ENCODE measurements at places on chromosomes 7 and 10.

DNA sequence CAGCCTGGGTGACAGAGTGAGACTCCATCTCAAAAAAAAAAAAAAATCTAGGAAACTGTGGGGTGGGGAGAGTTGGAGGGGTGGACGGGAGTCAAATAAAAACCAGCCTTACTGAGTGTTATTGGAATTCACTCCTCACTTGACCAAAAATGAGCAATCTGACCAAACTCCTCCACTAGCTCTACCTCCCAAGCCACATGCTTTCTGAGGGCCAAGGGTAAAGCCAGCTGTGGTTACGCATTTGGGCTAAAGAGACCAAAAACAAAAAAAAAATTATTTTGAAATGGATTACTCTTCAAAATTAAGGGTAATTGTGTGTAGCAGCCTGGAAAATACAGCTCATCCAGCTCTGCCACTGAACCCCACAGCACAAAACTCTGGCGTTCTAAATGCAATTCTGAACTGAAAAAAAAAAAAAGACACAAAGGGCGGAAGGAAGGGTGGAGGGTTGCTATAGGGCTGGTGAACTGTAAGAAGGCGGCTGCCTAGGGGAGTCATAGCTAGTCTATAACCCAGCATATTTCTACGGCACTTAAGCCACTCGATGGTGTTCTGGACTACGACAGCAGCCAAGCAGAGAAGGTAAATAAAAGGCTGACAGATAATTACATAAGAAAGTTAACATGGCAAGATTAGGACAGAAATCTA is 7.8 kb downstream of the ELMO1 start:
- DNase-seq: no peak

DNA sequence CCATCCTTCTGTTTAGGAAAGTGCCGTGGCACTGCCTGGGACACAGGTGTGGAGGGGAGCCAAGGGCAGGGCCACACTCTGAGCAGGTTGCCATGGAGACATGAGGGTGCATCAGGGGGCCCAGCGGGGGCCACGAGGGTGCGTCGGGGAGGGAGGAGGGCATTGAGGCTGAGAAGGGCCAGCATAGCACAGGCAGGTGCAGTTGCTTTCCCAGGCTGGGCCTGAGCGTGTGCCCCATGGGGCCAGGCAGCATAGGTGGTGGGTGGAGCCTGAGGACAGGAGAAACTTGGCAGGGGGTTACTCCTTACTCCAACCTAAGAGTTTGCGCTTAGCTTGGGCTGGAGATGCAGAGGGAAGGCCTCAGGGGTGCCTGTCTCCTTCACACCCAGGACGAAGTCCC is 15.2 kb downstream of the YKT6 start:
- DNase-seq: no peak

GRCh38 chr10:86592413-86592812 is 61.9 kb upstream of the OPN4 start:
- DNase-seq: no peak

GRCh38 chr10:11143242-11143641 is 125.6 kb downstream of the CELF2 start:
- DNase-seq: no peak

GRCh38 chr10:28111712-28112111 is 112.8 kb upstream of the ODAD2 start:
- DNase-seq: peak; percentile 57

DNA sequence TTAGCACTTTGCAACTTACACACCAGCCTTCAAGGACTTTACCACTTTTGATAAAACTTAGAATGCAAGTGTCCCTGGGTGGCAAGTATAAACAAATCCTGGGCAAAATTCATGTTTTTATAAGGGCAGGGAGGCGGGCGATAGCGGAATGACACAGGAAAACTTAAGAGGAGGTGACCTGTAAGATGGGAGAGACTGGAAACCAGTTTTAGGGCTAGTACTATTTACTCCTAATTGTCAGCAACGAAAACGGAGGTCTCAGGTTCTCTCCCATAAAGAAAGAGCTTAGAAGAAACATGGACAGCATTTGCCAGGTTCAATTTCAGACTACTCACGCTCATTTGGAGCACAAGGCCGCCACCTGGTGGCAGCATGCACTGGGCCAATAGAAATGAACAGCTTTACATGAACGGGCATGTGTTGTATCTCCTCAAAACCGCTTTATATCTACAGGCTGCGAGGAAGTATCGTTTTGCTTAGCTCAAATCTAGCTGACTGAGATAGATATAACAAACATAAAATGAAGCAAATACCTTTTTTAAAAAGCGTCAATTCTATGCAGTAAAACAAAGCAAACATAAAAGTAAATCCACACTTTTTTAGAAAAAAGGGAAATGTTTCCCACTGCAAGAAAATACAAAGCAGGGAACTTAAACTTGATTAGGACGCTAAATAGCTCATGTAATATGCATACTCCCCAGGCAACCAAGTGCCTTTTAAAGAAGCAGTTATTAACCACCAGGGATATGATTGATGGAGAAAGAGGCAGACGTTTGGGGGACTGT is 37.6 kb upstream of the SVOPL start:
- DNase-seq: peak; percentile 79

DNA sequence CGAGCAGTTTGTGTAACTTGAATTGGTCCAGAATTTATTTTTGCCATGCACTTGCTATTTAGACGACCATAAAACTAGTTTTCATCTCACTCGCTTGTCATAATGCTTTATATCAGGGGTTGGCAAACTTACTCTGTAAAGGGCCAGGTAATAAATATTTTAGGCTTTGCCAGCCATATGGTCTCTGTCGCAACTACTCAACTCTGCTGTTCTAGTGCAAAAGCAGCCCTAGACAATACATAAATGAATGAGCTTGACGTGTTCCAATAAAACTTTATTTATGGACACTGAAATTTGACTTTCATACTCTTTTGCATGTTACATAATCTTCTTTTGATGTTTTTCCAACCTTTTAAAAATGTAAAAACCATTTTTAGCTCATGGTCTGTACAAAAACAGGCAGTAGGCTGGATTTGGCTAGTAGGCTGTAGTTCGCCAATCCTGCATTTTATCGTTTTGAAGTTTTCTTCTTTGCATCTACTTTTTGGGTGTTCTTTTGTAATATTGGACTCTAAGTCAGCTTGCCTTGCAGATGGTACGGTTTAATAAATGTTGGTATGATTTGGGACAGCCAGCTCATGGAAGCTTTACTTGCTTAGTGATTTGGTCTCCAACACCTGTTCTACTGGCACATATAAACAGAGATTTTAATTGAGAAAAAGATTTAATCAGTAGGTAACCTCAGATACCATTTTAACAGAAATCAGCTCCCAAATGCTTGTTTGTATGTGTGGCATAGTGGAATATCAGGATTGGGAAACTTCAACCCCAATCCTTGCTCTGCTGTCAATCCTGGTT is 25.6 kb downstream of the SND1 start:
- DNase-seq: no peak

DNA sequence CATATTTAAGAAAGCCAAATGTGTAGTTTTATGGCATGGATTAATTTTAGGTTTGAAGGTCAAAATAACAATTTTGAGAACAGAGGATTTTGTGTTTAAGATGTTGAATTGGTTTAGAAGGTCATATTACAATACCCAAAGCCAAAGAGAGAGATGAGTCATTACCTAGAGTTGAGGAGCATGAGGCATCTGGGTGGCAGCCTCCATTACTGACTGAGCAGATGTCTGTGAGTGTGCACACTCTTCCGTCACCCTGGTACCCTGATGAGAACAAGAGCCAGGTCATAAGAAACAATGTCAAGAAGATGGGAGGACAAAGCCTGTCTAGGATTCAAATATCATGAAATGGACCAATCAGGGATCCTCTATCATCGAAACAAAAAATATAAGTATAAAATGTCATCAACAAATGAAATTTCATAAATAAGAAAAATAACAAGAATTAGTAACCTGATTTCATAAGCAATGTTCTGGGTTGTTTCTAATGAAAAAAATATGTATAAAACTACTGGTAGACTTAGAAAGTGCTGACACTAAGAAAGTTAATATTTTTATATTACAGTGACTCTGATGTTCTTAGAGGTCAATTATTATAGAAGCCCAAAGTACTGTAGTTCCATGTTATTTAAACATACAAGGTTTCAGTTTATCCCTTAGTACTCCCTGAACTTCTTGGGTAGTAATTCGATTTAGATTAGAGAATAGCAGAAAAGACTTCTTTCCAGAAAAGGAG is 20.0 kb downstream of the CUBN start:
- DNase-seq: peak; percentile 93

DNA sequence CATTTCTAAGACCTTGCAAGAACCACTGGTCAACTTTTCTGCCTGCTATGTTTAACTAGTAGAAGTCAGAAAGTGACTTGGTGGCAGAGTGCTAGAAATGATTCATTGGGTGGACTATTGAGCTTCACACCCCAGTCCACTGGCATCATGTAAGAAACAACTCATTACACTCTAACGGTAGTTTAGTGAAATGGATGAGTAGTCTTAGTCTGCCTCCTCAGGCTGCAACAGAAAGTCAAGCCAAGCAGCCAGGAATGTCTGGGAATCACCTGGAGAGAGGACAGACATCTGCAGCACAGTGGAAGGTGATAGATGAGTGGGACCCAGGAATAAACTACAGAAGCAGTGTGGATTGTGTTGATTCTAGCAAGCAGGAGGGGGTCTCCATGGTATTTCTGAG is 125.4 kb downstream of the AUTS2 start:
- peak; percentile 3 for DNase-seq

GRCh38 chr10:14806318-14806717 is 31.5 kb downstream of the CDNF start:
- no peak for DNase-seq

DNA sequence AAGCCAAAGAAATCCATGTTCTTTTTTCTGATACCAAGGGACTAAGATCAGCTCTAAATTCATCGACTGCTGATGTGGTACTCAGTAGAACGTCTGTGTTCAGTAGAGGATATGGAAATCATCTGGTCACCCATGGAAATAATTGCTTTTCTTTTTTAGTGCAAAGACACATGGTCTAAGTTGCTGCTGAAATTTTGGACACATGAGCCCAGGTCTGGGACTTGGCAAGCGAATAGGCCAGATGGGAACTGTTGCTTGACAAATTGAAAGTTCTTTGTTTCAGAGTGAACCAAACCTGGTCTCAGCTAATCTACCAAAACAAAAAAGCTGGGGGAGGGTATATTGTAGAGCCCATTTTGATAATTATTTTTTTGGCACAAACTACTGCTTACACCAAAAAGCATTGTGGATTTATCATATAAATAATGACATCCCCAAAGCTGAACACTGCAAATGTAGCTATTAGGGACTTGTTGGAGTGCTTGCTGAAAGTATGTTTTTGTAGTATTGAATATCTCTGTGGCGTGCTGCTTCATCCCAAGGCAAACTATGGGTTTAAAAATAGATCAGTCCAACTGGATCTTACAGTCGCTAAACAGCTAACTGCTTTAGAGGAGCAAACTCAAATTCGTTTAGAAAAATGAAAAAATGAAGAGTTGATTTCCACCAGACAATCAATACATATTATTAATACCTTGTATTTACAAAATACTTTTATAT is 144.7 kb downstream of the TRIL start:
- peak; percentile 11 for DNase-seq

DNA sequence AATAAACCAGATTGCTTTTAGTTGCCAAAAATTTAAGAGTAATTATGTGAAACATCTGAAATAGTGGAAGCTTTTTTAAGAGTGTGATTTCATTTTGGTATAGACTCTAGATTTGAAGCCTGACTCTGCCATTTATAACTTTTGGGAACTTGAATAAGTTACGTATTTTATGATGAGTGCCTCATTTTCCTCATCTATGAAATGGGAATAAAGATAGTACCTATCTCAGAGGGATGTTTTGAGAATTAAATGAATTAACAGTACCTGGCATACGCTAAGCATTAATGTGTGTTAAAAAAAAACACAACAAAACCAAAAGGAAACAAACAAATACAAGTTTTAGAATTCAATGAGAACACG is 12.9 kb downstream of the PRKAR2B start:
- DNase-seq: no peak

DNA sequence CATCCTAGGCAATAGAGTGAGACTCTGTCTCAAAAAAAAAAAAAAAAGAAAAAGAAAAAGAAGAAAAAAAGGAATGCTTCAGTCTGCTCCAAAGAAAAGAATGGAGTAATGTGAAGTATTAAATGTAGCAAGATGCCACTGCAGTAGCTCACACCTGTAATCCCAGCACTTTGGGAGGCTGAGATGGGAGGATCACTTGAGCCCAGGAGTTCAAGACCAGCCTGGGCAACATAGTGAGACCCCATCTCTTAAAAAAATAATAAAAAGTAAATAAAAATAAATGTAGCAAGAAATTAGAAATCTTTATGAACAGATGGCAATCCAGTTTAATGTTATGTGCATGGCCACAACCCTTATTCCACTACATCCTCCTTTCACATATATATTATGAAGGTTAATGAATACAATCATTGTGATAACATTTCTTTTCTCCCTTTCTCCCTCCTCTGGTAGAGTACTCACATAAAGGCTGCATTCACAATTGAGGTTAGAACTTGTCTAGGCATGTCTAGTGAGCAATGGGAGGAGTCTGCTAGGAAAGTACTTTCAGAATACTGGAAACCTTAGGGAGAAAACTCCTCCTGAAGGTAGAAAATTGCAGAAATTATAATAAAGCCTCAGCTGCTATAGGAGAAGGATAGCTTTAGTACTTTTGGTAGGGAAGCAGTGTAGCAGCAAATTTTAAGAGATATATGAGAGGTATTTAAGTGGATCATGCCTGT is 20.4 kb downstream of the KLLN start:
- peak; percentile 82 for DNase-seq

- DNase-seq: no peak
Measured at GRCh38 chr10:99850767-99851340, 68.4 kb downstream of the ABCC2 start.

DNA sequence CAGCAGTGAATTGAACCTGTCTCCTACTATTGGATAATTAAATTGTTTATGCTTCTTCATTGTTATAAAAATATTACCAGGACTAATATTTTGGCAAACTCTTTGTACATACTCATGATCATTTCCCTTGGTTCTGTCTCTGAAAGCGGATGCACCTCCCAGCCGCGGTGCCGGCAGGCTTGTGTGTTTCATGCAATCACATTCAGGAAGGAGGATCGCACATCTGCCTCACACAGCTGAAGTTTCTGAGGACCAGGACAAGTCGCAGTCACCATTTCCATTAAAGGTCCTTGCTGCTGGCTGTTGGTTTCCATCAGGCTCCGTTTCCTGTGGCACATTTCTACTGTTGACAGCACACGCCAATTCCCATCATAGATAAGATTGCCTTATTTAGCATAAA is 117.8 kb upstream of the SHH start:
- no peak for DNase-seq

DNA sequence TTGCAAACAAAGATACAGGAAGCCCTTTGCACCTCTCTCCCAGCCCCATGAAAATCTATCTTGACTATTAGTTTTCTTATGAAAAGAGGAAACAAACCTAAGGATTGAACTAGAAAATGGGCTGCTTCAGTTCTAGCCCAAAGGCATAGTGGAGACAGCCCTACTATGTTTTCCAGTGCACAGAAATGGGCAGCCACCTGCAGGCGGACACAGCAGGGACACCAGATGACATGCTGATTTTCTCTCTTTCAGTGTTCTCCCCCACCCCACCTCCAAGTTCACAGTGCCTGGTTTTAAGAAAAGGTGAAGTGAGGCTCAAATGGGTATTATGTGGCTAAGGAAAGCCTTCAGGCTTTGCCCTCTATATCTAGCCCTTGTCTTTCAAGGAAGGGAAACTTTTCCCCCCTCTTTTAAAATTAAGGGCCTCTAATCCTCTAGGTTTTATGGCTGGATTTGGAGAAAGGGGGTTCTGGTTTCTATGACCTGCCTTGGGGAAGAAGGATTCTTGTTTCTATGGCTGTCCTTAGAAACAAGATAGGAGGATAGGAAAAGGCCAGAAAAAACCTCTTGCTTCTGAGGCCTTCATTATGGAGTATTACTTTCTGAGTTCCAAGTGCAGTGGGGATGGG is 23.5 kb upstream of the DDX50 start:
- no peak for DNase-seq

GRCh38 chr10:99647601-99648151 is 11.6 kb upstream of the ENTPD7 start:
- DNase-seq: no peak
